ENCODE measurements at places on chromosomes 6 and 20. TPM values are rescaled to one million over a fixed set of nuclear protein-coding genes. Genes with fewer than 3 reads are reported as not detected.

DNA sequence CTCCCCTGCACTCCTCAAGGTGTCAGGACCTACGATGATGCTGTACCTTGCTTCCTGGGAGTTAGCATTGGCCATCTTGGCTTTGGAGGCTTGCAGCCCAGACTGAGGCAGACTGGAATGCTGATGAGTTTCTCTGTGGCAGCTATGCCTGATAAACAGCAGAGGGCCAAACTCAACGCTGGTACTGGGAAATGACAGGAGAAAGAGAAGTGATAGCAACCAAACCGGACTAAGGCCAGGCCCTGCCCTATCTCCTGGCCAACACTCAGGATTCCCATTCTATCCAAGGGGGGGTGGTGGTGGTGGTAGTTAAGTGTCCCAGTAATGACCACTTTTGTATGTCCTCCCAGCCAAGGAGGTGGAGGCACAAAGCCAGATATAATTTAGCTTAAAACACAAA, 90.0 kb upstream of the DTNBP1 start:
- DNase-seq, result no peak

GRCh38 chr6:148348335-148348734, 5.7 kb downstream of the SASH1 start:
- no peak for DNase-seq

- DNase-seq, result no peak
These were observed 20.2 kb upstream of the MRPS18A start for GRCh38 chr6:43707767-43708166.

DNA sequence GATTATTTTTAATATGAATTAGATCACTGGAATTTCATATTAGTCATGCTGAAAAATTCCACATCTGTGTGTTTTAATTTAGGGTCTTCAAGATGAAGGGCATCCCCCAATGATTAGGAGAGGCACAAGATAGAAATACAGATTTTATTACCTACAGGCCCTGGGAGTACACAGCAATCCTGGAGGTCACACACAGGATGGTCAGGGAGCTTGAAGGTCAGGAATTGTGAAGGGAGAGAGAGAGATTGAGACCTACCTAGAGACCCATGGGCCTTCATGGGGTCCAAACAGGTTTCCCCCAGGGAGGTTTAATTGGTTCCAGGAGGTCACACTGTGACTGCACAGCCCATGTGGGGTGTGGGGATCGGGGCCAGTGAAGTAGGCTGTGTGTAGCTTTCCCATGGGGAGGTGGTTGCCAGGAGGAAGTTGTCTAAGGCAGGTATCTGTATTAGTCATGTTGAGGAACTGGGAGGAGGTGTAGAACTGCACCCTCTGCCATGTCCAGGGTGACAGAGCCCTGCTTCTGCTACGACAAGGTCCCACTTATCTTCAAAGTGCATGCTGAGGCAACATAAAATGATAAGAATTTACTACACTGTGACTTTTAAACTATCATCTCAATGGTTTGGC, 18.3 kb downstream of the SNX9 start:
- no peak for DNase-seq

DNA sequence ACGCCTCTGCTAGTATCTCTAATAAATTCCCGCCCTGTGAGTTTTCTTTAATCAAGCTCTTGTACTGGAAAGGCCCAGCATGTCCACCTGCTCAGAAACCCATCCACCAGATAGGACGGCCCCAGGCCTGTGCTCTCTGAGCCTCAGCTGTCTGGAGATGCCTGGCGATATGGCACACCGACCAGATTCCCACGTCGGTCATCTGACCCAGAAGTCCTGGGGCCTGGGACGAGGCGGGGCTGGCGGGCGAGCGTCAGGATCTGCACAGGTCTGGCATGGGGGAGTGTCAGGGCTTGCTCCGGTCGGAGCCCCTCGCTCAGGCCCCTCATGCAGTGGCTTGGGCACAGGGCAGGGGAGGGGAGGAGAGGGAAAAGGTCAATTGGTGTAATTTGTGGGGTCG, 10.2 kb downstream of the RNASET2 start:
- DNase-seq, result no peak

GRCh38 chr6:2579241-2579761, 171.4 kb downstream of the MYLK4 start:
- no peak for DNase-seq

- DNase-seq, result peak; percentile 74
These were observed 429.0 kb upstream of the NRSN1 start for GRCh38 chr6:23696992-23697391.

DNA sequence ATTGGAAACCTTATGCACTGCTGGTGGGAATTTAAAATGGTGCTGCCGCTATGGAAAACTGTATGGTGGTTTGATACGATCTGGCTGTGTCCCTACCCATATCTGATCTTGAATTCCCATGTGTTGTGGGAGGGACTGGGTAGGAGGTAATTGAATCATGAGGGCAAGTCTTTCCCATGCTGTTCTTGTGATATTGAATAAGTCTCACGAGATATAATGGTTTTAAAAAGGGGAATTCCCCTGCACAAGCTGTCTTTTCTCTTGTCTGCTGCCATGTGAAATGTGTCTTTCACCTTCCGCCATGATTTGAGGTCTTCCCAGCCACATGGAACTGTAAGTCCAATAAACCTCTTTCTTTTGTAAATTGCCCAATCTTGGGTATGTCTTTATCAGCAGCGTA, 4.9 kb downstream of the TAP2 start:
- no peak for DNase-seq

DNA sequence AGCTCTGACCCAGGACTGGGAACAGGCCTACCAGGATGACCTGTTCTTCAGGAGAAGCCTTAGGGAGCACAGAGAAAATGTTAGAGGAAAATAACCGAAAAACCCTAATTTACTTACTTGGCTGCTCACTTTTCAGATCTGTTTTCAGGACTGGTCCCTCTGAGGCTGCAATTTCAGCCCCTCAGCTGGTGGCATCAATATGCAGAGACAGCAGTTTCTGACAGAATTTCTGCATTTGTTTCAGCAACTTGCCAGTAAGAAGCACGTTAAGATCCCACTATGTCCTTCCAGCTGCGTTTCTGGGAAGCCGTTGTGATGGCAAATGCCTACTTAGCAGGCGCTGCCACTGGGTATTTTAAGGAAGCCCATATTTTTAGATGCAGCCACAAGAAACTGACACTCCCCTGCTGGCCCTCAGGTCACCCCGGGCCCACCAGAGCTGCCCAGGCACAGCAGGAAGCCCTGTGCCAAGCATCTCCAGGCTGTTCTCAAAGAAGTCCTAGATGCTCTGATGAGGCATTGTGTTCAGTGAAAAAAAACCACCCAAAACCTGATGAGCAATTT, 7.5 kb downstream of the YTHDF1 start:
- DNase-seq, result peak; percentile 59

- peak; percentile 78 for DNase-seq
These were observed 13.2 kb upstream of the TFB1M start for GRCh38 chr6:155327326-155328073.

GRCh38 chr6:156508126-156508525, 269.1 kb upstream of the ARID1B start:
- no peak for DNase-seq

GRCh38 chr6:25280344-25281074, 1.3 kb downstream of the CARMIL1 start:
- DNase-seq, result peak; percentile 54

The OR2H2 gene
- polyA plus RNA-seq, result 0.15 TPM

The MKKS gene
- polyA plus RNA-seq, result 21.2 TPM

The HSD17B8 gene
- polyA plus RNA-seq, result 9.7 TPM

The FKBP1A gene
- polyA plus RNA-seq, result 279 TPM
